ENCODE measurements at places on chromosomes 16 and 17. TPM values are rescaled to one million over a fixed set of nuclear protein-coding genes. Genes with fewer than 3 reads are reported as not detected.

LDHD gene
- 1.8 TPM for total RNA-seq

OR1D5 gene
- total RNA-seq: not detected

EIF3CL gene
- total RNA-seq: 97.5 TPM

ARRB2 gene
- 2.5 TPM for total RNA-seq

GINS3 gene
- total RNA-seq: 0.89 TPM

ZACN gene
- not detected for total RNA-seq

KRT9 gene
- total RNA-seq: not detected

C16orf92 gene
- total RNA-seq: not detected

KRT36 gene
- not detected for total RNA-seq

GOSR2 gene
- total RNA-seq: 67.4 TPM

SLC13A2 gene
- not detected for total RNA-seq

ACSM5 gene
- not detected for total RNA-seq

CD79B gene
- total RNA-seq: not detected

AATK gene
- 0.23 TPM for total RNA-seq

APOH gene
- not detected for total RNA-seq

PIGW gene
- total RNA-seq: 8.2 TPM

Data from smooth muscle cell of the umbilical artery (primary cell).